Tibial nerve (tissue), 4 donors: ENCODE measurements at places on chromosomes 11 and 22. TPM values are rescaled to one million over a fixed set of nuclear protein-coding genes. Genes with fewer than 3 reads are reported as not detected.
A peak's percentile ranks its signal among the peaks of the same experiment; 100 is the strongest.

The KRTAP5-8 gene
- total RNA-seq, result 2.8 TPM

GRCh38 chr11:47225552-47226400 lies 11.0 kb downstream of the DDB2 start:
- DNase-seq, result no peak

The CCDC179 gene
- not detected for total RNA-seq

The MS4A7 gene
- total RNA-seq, result 57.9 TPM

The BIK gene
- total RNA-seq, result not detected

The PKNOX2 gene
- 7.2 TPM for total RNA-seq

DNA sequence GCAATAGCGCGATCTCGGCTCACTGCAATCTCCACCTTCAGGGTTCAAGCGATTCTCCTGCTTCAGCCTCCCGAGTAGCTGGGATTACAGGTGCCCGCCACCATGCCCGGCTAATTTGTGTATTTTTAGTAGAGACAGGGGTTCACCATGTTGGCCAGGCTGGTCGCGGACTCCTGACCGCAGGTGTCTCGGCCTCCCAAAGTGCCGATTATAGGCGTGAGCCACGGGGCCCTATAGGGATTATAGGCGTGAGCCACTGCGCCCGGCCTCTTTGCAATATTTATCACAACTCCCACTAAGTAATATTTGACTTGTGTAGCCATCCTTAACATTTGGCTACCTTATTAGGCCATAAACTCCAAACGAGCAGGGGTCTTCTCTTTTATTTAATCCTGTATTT lies 879 bp upstream of the CUL5 start:
- no peak for DNase-seq

- peak; percentile 1 for DNase-seq
Observed at GRCh38 chr11:76665921-76666351, 4.6 kb downstream of the LRRC32 start.

GRCh38 chr11:108959105-108959761 lies 294.4 kb downstream of the DDX10 start:
- no peak for DNase-seq

- DNase-seq, result no peak
Observed at GRCh38 chr11:34052608-34053160, 1.2 kb downstream of the CAPRIN1 start.

DNA sequence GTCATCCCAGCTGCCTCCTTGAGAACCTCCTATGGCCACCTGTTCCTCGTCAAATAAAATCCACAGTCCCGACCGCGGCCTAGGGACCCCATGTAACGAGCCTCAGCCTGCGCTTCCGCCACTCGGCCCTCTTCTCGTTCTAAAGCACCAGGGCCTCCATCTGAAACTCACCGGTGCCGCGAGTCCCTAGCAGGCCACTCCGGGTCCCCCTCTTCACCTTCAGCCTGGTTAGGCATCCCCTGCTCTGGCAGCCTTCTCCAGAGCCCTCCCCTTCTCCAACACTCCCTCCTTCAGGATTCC lies 2.4 kb upstream of the SSTR3 start:
- DNase-seq, result no peak

- no peak for DNase-seq
Observed at GRCh38 chr22:32175683-32176644, 16.9 kb upstream of the C22orf42 start.

DNA sequence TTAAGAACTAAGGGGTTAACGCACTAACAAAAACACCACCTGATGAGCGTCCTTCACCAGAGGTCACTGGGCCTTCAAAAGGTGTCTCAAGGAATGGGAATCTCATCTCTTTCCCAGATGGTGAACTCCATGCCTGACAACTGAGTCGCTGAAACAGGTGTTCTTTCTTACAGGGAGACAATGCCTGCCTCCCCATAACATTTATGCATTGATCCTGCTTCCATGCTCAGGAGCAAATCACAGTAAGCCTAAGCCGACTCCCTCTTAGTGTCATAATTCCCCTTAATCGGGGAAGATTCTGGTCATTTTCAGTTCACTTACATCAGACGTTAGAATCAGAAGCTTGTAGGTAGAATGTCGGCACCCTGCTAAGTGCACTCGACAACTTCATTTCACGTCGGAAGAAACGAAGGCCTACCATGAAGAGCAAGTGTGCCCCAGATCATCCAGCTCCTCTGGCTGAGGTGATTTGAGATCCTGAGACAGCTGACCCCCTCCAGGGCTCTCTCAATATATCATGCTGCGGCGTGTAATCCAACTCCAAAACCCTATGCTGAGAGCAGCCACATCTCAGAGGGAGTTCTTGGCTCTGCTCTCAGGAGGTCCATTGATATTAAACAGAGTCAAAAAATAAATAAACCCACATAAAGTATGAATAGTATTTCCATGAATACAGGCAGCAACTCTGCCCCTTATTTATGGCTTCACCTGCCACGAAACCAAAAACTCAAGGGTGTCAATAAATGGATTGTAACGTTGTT lies 163.1 kb downstream of the LARGE1 start:
- no peak for DNase-seq

The TSPAN4 gene
- total RNA-seq, result 256 TPM

The SCGB2A2 gene
- not detected for total RNA-seq

GRCh38 chr22:42878561-42879305 lies 21.7 kb upstream of the ARFGAP3 start:
- DNase-seq, result no peak

- DNase-seq, result no peak
Observed at GRCh38 chr22:29275167-29275566, 7.1 kb downstream of the EWSR1 start.

DNA sequence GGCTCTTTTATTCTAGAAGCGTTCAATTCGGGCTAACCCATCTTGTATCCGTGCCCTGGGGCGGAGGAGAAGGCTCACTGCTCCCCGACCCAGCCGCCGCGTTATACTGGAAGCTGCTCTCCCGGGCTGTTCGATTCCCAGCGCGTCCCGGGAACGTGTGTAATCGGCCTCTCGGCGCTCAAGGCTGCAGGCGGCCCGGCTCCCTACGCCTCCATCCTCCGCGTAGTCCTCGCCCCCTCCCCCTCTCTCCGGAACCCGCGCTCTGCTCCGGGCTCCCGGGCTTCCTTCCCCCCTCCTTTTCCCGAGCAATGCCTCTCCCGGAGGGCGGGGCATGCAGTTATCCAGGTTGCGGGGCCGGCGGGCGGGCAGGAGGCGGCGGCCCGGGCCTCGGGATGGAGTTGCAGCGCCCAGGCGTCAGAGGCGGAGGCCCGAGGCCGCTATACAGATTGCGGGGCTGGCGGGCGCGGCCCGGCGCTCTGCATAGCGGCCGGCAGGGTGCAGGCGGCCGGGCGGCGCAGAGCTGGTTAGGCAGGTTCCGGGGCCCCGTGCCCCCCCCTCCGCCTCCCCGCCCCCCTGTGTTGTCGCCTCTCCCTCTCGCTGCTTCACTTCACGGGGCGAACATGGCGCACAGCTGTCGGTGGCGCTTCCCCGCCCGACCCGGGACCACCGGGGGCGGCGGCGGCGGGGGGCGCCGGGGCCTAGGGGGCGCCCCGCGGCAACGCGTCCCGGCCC lies at the start of gene KMT2A:
Gene KMT2A (plus strand): TSS at position 600 of the 732 bp plus-strand sequence. CDS start 21 bp downstream, at position 621.
- peak; percentile 97 for DNase-seq

- DNase-seq, result no peak
Observed at GRCh38 chr22:44550711-44551491, 52.9 kb upstream of the RTL6 start.

- no peak for DNase-seq
Observed at GRCh38 chr11:132052904-132053303, 682.5 kb downstream of the NTM start.

DNA sequence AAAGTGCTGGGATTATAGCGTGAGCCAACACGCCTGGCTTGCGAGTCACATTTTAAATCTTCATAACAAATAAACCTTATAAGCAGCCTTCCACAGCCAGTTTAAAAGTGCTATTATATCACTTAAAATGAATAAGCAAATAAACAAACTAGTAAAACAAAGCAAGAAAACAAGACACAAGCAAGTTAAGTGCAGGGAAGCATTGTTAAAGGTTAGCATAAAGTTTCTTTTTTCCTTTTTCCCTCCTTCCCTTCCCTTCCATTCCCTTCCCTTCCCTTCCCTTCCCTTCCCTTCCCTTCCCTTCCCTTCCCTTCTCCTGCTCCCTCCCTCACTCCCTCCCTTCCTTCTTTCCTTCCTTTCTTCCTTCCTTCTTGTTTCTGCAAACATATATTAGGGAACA lies 278.7 kb downstream of the OPCML start:
- no peak for DNase-seq

The CRYAB gene
- total RNA-seq, result 353 TPM

DNA sequence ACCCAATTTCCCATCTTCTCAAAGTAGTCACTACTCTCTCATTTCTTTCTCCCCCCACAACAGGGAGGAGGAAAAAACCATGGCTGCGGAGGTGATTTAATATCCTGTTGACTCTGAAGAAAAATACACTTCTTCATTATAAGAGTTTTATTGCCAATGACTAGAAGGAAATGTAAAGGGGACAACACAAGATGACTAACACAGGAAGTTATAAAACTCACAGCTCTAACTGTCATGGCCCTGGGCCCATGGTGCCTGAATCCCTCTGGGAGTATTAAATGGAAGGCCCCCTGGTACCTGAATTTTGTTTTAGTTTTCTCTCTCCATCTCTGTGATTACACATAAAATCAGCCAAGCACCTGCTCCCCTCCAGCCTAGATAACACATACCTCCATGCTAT lies 352.8 kb upstream of the FAT3 start:
- no peak for DNase-seq

The SCGB1A1 gene
- not detected for total RNA-seq

The PATE2 gene
- not detected for total RNA-seq

The BTBD18 gene
- not detected for total RNA-seq

The TMEM86A gene
- 7.1 TPM for total RNA-seq

GRCh38 chr22:36252754-36253522 lies at the start of gene APOL1:
Gene APOL1 (plus strand): TSS chr22:36253133. CDS start chr22:36254956, 1,823 bp downstream.
- DNase-seq, result peak; percentile 45

DNA sequence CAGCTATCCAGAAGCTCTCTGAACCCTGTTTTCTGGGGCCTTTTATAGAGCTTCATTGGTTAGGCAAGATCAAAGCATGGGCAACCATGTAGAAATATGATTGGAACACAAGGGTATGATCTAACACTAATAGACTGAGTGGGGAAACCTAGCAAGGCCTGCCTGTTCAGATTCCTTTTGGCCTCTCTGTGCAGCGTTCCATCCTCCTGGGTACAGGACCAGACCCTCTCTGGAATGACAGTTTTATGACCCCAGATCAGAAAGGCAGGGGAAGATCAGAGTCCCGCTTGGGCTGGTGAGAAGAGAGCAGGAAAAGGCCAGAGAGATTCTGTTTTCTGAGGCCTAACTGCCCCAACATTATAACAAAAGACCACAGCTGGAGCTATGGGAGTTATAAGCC lies 36.7 kb upstream of the VWA5A start:
- no peak for DNase-seq

GRCh38 chr11:2312232-2313042 lies 10.6 kb downstream of the TSPAN32 start:
- no peak for DNase-seq

GRCh38 chr11:14112721-14113120 lies 150.2 kb downstream of the SPON1 start:
- no peak for DNase-seq

- peak; percentile 74 for DNase-seq
Observed at GRCh38 chr22:23539135-23539838, 40.8 kb downstream of the IGLL1 start.

The LIF gene
- 0.84 TPM for total RNA-seq

The NTM gene
- 10.9 TPM for total RNA-seq

GRCh38 chr11:46369458-46370152 lies 11.9 kb upstream of the MDK start:
- no peak for DNase-seq
